ENCODE measurements at places on chromosomes 4 and X.
A peak's percentile ranks its signal among the peaks of the same experiment; 100 is the strongest.

DNA sequence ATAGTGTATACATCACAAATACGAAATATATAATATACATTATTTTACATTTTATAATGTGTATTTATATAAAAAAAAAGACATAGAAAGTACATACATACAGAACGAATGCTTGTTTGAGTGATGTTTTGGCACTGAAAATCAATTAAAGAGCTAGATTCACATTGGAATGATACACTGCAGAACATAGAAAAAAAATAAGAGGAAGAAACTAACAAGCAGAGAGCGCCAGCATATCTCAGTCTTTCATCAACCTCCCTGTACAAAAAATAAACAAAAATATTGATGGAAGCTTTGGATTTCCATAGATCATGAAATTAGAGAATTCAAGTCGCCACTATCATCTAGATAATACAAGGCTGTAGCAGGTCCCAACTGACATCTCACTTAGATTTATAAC is 420.6 kb downstream of the CENPC start:
- DNase-seq, result no peak

DNA sequence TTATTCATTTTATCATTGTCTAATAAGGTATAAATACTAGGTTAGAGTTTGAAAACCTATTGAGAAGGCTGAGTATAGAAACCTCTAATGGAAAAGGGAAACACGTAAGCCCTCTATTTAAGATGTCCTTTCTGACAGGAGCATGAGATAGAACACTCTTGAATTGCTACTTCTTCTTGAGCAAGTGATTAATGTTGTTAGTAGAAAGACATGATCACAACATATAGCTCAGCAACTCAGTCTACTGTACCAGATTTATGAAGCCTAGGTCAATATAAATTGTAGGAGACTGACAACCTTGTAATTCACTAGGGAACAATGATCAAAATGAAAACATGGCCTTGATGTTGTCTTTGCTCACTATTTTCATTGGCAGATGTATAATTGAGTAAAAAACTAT is 189.7 kb downstream of the ANTXR2 start:
- no peak for DNase-seq

DNA sequence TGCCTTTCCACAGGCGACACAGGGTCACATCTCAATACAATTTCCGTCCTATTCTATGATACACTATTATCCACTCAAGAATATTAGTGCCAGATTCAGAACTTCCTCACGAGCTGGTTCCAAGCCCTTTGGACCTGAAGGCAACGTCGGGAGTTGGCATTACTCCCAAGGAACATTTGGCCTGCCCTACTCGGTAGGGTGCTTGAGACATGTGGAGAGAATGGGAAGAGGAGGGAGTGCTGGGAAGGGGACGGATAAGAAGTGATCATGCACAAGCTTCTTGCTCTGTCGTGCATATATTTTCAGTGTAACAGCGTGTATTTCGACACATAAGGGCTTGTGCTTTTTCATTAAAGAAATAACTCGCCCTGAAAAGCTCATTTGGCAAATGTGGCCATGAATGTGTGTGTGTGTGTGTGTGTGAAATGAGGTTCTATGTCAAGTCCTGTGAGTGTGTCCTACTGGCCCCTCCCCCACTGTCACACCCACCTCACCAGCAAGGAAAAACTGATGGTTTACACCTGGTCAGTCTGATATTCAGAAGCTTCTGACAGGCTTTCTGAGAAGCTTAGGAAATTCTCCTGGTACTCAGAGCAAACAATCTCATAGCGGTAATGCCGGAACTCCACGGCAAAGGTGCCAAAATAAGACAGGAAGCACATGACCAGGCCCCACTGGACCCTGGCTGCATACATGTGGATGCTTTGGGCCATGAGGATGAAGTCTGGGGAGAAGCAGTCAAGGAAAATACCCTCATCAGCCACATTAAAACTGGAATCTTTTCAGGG is 54.8 kb downstream of the ENOPH1 start:
- no peak for DNase-seq

GRCh38 chr4:87024201-87024600 is 89.4 kb downstream of the AFF1 start:
- DNase-seq, result no peak

GRCh38 chrX:20433388-20433775 is 166.7 kb upstream of the RPS6KA3 start:
- DNase-seq, result no peak

- DNase-seq, result no peak
Observed at GRCh38 chr4:1171311-1172227, 814 bp downstream of the SPON2 start.

DNA sequence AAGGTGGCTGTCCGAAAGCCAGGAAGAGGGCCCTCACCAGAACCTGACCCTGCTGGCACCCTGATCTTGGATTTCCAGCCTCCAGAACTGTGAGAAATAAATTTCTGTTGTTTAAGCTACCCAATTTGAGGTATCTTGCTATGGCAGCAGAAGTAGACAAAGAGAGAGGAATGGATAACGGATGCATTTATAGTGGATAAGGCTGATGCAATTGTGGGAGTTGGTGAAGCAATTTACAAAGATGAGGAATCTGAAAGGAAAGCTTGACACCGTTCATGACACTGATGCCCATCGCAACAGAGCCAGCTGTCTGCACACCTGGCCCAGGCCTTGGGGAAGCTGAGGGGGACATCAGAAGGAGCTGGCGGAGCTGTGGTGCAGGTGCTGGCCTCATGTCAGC is 35.7 kb upstream of the MSL3 start:
- no peak for DNase-seq

GRCh38 chr4:135277068-135277979 is 1075.7 kb upstream of the PABPC4L start:
- no peak for DNase-seq

- DNase-seq, result no peak
Observed at GRCh38 chr4:25012655-25013054, 18.1 kb downstream of the LGI2 start.

DNA sequence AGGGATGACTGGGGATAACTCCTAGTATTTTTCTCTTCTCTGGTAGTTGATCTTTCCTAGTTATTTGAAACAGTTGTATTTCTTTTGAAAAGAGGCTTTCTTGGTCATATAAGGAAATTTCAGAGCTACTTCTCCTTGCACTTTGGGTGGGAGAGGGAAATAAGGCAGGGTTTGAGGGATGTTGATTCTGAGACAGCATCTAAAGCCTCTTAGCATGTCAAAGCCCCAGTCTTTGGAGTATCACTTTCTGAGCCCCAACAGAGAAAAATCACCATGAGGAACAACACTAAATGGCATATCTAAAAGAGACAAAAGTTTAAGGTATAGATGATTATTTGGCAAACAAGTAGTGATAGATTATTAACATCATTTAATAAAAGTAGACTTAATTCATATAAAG is 688.1 kb downstream of the TRAM1L1 start:
- DNase-seq, result no peak

DNA sequence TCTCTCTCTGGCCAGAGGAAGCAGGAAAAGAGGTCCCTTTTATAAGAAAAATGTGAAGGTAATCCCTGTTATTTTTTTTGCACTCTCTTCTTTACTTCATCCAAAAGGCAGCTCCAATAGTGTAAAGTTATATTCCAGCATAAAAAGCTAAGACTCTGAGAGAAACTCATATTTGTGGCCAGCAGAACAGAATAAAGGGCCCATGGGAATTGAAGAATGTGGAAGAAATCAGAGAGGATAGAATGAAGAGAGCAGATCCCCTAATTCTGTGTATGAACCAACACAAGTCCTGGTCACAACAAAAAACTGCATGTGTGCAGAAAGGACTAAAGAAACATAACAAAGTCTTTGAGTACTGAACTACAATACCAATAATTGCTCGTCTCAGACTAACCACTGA is 22.3 kb downstream of the RPS6KA6 start:
- DNase-seq, result no peak

DNA sequence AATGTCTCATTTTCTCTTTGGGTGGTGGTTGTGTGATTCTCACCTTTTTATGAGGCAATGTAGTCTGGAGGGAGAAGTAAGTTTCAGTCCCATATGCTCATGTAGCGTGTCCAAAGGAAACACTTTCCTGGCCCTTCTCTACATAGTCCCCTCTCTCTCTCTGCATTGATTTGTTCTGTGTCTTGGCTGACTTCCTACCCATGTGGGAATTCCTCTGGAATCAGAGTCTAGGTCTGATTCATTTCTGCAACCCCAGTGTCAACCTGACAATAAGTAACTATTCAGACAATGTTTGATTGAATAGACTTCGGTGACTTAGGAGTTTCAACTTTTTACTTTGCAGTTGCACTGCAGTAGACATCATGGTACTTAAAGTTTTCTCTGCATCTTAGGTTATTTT is 2.7 kb upstream of the ALAS2 start:
- DNase-seq, result no peak

DNA sequence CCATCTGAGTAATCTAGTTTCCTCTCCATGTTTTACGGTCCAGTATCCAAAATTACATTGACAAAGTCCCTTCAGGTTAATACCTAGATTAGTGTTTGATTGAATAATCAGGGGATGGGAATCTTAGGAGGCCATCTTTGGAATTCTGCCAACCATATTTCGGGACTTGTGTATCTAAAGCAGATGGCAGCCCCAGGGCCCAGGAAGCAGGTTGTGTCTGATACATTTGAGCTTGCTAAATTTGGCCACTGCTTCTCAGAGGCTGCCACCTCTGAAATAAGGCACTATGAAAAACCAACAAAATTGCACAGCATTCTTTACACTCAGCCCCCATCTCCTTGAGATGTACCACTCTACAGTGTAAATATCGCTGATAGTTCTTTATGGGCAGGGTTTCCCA is 102.1 kb downstream of the ASB9 start:
- no peak for DNase-seq

- DNase-seq, result no peak
Observed at GRCh38 chrX:11412715-11413623, 119.8 kb downstream of the AMELX start.

GRCh38 chr4:156154978-156155377 is 201.3 kb upstream of the CTSO start:
- no peak for DNase-seq

GRCh38 chrX:149962859-149963757 is 24.8 kb upstream of the EOLA2 start:
- DNase-seq, result peak; percentile 28

DNA sequence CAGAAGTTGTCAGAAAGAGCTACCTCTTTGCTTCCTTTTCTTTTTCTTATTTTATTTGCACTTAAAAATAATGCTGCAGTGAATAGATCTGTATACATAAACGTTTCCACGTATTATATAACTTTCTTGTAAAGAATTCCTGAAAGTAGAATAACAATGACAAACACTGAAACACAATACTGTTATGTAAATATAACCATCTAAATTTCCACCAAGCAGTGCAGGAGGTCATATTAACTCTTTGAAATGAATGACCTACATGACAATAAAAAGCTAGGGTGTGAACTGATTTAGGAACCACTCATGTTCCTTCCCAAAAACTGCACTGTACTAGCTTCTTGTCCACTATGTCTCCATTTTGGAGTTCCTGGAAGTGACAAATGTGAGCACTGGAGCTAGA is 85.8 kb downstream of the COX18 start:
- no peak for DNase-seq

GRCh38 chr4:129929052-129929451 is 833.1 kb downstream of the C4orf33 start:
- DNase-seq, result peak; percentile 1

GRCh38 chrX:45266456-45266855 is 65.8 kb upstream of the DIPK2B start:
- no peak for DNase-seq

DNA sequence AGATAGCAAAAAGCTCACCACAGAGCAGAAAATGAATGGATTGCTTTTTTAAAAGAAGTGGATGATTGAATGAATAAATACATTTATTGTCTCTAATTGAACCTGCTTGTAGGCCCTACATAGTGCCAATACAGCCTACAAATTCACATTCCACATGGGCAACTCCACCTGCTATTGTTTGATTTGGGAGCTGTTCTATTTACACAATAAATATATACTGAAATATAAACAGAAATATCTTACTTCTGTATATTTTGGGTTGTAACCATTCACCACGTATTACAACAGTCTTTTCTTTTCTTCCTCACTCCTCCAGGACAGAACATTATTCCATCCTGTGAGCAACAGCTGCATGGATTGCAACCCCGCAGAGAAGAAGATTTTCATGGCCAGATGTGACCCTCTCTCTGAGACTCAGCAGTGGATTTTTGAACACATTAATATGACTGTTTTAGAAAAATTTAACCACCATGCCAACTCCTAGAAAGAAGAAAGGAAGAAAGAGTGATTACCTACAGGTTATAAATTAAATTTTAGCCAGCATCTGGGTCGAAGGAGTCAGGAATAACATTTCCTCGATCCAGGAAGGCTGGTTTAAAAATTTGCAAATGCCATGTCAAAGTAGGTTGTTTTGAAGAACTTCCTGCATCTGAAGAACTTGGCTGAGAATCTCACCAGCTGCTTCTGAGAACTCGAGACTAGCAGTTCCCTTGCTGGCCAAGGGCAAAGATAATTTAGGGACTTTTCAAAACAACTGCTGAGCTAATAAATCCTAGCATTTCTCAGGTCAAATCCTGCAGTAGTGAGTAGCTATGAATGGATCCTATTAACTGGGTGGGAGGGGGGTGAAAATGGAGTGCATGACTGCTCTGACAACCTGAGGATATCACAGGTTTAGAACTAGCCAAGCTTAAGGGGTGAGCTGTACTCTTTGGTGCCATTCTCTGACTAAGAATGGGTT is 128.7 kb upstream of the GALNT7 start:
- peak; percentile 80 for DNase-seq

DNA sequence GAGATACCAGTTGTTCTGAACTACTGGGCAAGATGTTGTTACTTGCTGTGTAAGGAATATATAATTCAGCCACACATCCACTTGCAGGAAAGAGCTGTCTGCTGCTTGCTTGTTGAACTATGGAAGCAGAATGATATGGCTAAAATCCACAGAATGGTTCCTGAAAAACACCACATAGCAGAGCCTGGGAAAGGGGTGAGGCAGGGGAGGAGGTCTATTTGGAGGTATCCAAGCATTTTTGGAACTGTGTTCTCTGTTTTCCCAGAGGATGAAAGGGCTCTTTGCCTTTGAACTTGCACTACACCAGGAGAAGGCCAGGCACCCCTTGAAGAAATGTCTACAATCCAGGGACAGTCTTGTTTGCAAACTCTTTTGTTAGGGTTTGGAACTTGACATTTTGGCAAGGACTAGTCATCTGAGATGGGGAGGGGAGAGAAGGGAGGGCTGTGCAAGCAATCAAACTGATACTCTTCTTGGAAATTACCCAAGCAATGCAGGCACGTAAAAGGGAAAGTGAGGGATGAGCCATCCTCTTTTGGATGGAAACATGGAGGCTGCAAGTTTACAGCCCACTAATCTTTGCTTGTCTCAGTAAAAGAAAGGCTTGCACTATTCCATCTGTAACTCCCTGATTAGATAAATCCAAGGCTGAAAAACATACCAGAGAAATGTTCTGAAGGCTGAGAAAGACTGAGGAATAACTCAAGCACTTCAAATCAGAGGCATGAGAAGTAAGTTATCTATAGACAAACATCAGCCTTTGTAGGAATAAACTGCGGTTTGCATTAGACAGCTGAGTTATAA is 141.0 kb downstream of the TSPAN5 start:
- DNase-seq, result no peak
